Bone marrow (tissue), 2 donors: ENCODE measurements at places on chromosomes 12 and 14.

DNA sequence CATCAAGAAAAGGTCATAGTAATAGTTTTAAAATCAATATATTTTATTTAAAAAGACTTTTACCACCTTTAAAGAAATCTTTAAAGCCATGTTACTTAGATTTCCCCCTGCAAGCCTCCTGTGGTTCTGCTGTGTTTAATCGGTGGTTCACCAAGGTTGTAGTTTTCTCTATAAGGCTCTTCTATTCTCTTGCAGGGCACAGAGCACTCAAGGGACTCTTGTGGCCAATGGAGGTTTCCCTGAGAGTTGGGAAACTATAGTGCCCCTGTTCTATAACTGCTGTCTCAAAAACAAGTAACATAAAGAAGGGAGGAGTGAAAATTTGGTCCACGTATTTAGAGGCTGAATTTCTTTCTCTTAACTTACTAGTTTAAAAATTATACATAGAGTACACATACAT is 25.0 kb downstream of the DACT1 start:
- no peak for DNase-seq

DNA sequence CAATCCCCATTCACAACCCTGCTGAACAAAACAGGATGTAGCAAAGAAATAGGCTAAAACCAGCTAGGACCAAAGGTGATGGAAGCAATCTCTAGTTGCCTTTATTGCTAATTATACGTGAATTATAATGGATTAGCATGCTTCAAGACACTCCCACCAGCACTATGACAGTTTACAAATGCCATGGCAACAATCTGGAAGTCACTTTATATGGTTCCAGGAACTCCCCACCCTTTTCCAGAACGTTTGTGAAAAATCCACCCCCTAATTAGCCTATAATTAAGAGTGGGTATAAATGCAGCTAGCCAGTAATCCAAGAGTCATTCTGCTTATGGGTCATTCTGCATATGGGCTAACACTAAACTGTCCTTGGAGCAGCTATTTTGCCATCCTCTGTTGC is 328.7 kb downstream of the FLRT2 start:
- no peak for DNase-seq

GRCh38 chr12:131380220-131380964 is 330.5 kb upstream of the SFSWAP start:
- DNase-seq: no peak

DNA sequence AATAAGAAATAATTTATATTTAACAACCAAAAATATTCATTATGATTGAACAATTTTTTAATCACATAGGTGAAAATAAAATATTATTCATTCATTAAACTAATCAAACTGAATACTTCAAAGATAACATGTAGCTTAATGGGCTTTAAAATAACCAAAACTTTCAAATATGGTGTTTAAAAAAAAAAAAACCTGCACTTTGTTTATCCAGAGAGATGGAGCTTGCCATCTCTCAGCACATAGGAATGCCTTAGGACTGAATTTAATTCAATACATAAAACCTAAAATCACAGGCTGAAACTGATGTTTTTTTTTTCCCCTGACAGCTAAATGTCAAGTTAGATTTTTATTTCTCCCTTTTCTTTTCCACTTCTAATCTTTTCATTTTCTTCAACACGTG is 14.4 kb upstream of the CCER1 start:
- DNase-seq: no peak

- no peak for DNase-seq
Observed at GRCh38 chr12:124423761-124424515, 129.0 kb downstream of the RFLNA start.
